ENCODE measurements at places on chromosomes 7 and 10. TPM values are rescaled to one million over a fixed set of nuclear protein-coding genes. Genes with fewer than 3 reads are reported as not detected.

SEMA3A gene
- 24.3 TPM for total RNA-seq

DNA sequence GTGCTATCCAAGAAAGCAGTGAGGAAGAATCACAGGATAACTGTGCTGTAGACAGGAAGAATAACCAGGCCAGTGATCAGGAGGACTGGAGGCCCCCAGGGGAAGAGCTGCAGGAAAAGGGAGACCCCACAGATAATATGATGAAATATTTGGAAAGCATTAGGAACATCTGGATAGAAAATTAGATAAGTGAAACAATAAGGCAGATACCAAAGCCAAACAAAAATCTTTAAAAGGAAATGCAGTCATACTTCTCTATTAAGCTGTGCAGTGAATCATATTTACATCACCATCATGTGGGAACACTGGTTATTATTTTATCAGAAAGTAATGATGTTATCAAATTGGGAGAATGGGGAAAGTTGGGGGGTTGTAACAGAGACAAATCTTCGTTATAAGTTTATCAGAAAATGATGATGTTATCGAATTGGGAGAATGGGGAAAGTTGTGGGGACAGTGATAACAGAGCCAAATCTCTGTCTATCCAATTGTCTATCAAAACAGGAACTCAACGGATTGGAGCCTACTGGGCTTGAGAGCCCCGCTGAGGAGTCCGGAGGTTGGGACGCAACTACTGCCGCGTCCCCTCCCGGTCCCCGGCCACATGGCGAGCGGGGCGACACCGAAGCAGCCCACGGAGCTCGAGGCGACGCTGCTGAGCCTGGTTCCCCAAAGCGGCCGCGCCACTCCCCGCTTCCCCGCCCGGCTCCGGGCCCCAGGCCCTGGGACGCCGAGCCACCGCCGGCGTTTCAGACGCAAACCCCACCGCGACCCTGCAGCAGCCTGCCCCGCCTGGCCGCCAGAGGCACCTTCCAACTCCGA is 14.0 kb upstream of the RALA start:
- H3K4me3 ChIP-seq, result peak overlapping the region; percentile 23
- H3K27me3 ChIP-seq, result no peaks in the 10 kb centered on the region
- H3K4me1 ChIP-seq, result peaks cover 56% of the 10 kb centered on the region
- H3K27ac ChIP-seq, result peak overlapping the region; percentile 51
- peak; percentile 64 for DNase-seq

DNA sequence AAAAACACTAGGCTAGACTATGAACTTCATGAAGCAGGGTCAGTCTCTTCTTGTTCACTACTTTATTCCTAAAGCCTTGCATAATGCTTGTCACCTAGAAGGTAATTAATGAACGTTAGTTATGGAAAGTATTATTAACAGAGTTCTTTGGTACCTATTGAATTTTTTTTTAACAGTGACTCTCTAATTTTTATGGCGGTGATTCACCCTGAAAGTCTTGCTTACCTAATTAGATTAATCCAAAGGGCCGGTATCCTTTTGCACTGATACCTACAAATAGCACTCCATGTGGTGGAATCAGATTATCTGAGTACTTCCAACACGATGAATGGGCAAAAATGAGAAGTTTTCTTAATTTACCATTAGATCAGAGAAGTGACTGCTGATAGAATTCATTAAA is 31.7 kb downstream of the STAM start:
- H3K27me3 ChIP-seq, result no peaks in the 10 kb centered on the region
- H3K4me3 ChIP-seq, result no peak overlapping the region
- H3K27ac ChIP-seq, result no peak overlapping the region
- no peak for DNase-seq
- no peaks in the 10 kb centered on the region for H3K36me3 ChIP-seq

GRCh38 chr10:3330663-3331062 is 158.1 kb upstream of the PITRM1 start:
- H3K4me1 ChIP-seq, result peaks cover 9% of the 10 kb centered on the region
- DNase-seq, result peak; percentile 9

DNA sequence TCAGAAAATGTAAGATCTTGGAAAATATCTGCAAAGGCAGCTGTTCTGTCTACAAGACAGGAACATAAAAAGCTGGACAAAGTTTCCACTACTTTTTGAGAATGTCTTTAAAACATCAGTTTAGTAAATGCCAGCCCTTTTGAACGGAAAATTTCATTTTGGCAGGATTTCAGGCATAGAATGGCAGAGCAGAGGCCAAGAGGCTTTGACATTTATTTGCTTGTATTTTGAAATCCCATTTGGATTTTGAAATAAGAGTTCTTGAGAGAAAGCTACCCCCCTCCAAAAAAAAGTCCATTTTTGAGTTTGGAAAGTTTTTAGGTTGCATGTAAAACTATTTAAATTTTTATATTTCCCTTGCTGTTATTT is 3.1 kb upstream of the ETV1 start:
- no peak for DNase-seq
- no peak overlapping the region for H3K27ac ChIP-seq
- H3K27me3 ChIP-seq, result no peaks in the 10 kb centered on the region
- H3K36me3 ChIP-seq, result no peaks in the 10 kb centered on the region

GRCh38 chr7:28096713-28097112 is 83.9 kb downstream of the JAZF1 start:
- H3K36me3 ChIP-seq, result no peaks in the 10 kb centered on the region
- no peak overlapping the region for H3K4me3 ChIP-seq
- DNase-seq, result peak; percentile 68
- H3K27ac ChIP-seq, result no peak overlapping the region

PRF1 gene
- total RNA-seq, result not detected

TMEM178B gene
- total RNA-seq, result 1.5 TPM

DNA sequence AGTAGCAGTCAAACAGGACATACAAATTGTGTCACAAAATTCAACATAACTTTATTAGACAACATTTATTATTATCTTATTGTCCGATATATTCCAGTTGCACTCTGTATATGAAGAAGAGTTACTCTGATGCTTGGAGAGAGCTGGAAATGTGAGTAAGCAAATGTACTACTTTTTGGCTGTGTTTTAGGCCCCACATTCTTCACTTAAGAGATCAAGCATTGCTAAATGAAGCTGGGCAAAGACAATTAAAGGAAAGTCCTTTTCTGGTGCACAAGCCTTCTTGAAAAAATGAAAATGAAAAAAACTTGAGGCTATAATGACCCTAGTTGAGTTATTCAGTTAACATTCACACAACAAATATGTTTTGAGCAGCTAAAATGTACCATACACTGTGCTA is 26.1 kb downstream of the MYPN start:
- no peaks in the 10 kb centered on the region for H3K27me3 ChIP-seq
- peaks cover 5% of the 10 kb centered on the region for H3K36me3 ChIP-seq
- peak overlapping the region; percentile 90 for H3K27ac ChIP-seq
- H3K4me1 ChIP-seq, result peaks cover 25% of the 10 kb centered on the region
- peak overlapping the region; percentile 51 for H3K4me3 ChIP-seq

NAT16 gene
- not detected for total RNA-seq

NPFFR1 gene
- 0.20 TPM for total RNA-seq

- no peak overlapping the region for H3K27ac ChIP-seq
- H3K27me3 ChIP-seq, result no peaks in the 10 kb centered on the region
- H3K4me3 ChIP-seq, result no peak overlapping the region
- no peak for DNase-seq
- no peaks in the 10 kb centered on the region for H3K36me3 ChIP-seq
These were observed 7.3 kb upstream of the PTER start for GRCh38 chr10:16429539-16429938.

GRCh38 chr7:142348100-142348499 is 90.2 kb upstream of the PRSS58 start:
- no peak for DNase-seq
- H3K4me3 ChIP-seq, result no peak overlapping the region
- peaks cover 9% of the 10 kb centered on the region for H3K4me1 ChIP-seq
- H3K27ac ChIP-seq, result no peak overlapping the region
- H3K36me3 ChIP-seq, result no peaks in the 10 kb centered on the region

DNA sequence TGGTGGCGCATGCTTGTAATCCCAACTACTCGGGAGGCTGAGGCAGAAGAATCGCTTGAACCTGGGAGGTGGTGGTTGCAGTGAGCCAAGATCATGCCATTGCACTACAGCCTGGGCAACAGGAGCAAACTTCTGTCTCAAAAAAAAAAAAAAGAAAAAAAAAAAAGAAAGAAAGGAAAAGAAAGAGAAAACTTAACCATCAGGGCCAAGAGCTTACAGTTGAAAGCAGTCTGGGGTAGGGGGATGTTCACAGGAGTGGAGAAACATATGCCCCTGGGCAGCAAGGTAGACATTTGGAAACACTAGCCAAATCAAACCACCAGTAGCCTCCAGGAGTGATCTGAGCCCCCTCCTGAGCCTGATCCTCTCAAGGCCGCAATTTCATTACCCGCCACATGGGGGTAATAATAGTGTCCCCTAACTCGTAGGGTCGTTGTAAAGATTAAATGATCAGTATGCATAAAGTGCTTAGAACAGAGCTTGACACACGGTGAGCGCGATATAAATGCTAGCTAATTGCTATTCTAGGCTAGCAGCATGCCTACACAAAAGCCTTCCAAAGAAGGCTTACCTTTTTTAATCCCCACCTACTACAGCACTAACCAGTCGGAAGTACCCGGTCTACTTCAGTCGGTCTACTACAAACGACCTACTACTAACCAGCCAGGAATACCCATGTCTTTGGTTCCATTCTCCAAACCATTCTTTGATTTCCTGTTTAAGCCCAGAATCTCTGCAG is 274.3 kb upstream of the NEBL start:
- no peak overlapping the region for H3K27ac ChIP-seq
- peaks cover 23% of the 10 kb centered on the region for H3K4me1 ChIP-seq
- no peak overlapping the region for H3K4me3 ChIP-seq
- no peaks in the 10 kb centered on the region for H3K27me3 ChIP-seq
- H3K36me3 ChIP-seq, result peaks cover 37% of the 10 kb centered on the region

ZNF722 gene
- total RNA-seq, result not detected

SP8 gene
- total RNA-seq, result not detected

DNA sequence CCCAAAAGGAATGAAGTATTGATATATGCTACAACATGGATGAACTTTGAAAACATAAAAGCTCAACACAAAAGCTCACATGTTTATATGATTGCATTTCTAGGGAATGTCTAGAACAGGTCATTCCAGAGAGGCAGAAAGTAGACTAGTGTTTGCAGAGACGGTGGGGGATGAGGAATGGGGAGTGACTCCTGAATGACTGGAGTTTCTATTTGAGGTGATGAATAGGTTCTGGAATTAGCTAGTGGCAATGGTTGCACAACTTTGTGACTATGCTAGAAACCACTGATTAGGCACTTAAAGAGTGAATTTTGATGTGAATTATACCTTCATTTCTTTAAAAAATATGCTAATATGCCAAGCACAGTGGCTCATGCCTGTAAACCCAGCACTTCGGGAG is 6.9 kb downstream of the KPNA7 start:
- no peaks in the 10 kb centered on the region for H3K27me3 ChIP-seq
- peaks cover 7% of the 10 kb centered on the region for H3K36me3 ChIP-seq
- H3K4me3 ChIP-seq, result no peak overlapping the region
- H3K27ac ChIP-seq, result peak overlapping the region; percentile 80
- peaks cover 8% of the 10 kb centered on the region for H3K4me1 ChIP-seq
- DNase-seq, result peak; percentile 57

GRCh38 chr7:141184532-141185190 is 110.8 kb downstream of the TMEM178B start:
- no peaks in the 10 kb centered on the region for H3K36me3 ChIP-seq
- H3K4me1 ChIP-seq, result no peaks in the 10 kb centered on the region
- no peak overlapping the region for H3K4me3 ChIP-seq
- H3K27me3 ChIP-seq, result no peaks in the 10 kb centered on the region
- H3K27ac ChIP-seq, result no peak overlapping the region

DNA sequence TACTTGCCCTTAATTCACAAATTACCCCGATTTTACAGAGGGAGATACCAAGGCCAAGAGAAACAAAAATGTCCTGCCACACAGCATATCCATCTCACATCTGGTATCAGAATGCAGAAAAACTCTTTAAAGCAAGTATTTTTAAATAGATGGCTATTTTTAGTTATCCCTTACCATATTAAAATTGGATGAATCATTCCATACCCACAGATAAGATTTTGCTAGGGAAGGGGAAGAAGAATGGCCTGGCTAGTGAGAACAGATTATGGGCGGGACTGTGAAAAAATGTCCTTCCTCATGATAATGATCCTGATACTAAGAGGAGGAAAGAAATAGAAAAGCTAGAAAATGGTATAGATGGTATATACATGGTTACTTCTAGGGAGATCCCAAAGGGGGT is 80.6 kb upstream of the GATAD1 start:
- no peaks in the 10 kb centered on the region for H3K4me1 ChIP-seq
- no peak overlapping the region for H3K4me3 ChIP-seq
- H3K36me3 ChIP-seq, result no peaks in the 10 kb centered on the region
- no peak for DNase-seq
- no peak overlapping the region for H3K27ac ChIP-seq

GRCh38 chr10:54903745-54904144 is 102.7 kb upstream of the PCDH15 start:
- no peak overlapping the region for H3K4me3 ChIP-seq
- H3K27ac ChIP-seq, result no peak overlapping the region
- H3K27me3 ChIP-seq, result no peaks in the 10 kb centered on the region
- no peak for DNase-seq

GRCh38 chr10:2893158-2893845 is 174.0 kb upstream of the PFKP start:
- no peak overlapping the region for H3K4me3 ChIP-seq
- H3K27me3 ChIP-seq, result peaks cover 8% of the 10 kb centered on the region
- DNase-seq, result no peak
- H3K27ac ChIP-seq, result no peak overlapping the region
- H3K36me3 ChIP-seq, result no peaks in the 10 kb centered on the region

Data from Calu3 (cell line).